ENCODE measurements at places on chromosomes 1 and 21. TPM values are rescaled to one million over a fixed set of nuclear protein-coding genes. Genes with fewer than 3 reads are reported as not detected.

- DNase-seq, result no peak
These were observed 15.5 kb upstream of the CELA3B start for GRCh38 chr1:21961337-21961736.

DNA sequence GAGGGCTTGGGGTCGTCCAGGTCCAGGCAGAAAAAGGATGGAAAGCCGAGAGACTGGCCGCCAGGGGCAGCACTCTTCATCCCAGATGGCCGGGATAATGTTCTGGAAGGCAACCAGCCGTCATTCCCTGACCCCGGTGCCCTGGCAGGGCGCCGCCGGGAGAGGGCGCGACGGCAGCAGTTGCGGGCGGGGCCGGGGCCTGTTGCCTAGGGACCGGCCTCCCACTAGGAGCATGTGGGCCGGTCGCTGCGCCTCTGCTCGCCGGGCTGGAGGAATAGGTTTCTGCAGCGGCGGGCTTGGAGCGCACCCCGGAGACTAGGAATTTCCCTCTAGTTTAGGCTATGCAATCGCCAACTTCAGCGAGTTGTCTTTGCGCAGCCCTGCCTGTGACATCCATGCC lies 11.0 kb downstream of the DMRTB1 start:
- DNase-seq, result no peak

GRCh38 chr1:117162816-117163215 lies 41.3 kb upstream of the TRIM45 start:
- DNase-seq, result no peak

DNA sequence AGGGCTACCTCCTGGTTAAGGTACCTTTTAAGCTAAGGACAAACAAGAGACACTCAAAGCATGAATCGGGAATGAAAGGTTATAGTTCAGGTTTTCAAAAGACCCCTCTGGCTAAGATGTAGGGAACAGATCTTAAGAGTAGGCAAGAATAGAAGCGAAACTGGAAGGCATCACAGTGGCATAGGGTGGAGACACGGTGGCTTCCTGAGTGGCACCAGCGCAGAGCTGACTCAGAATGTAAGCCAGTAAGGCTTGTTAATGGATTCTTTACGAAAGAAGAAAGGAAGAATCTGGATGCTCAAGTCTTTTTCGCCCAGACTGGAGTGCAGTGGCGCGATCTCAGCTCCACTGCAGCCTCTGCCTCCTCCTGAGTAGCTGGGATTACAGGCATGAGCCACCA lies 21.2 kb downstream of the PADI6 start:
- DNase-seq, result no peak

DNA sequence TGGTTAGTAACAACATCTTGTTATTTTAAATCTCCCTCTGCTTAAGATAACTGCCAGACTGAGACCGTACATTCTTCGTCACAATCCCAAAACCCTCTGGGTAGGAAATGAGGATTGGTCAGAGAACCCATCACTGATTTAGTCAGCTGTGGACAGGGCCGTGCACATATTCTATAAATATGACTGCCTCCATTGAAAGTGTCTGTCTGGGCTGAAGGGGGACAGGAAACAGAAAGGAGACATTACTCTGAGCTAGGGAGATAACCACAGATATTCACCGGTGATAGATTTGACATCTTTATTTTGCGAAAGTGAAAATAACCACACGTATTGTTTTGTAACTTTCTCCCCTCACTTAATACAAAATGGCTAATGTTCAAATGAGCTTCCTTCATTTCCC lies 36.9 kb upstream of the ST6GALNAC5 start:
- DNase-seq, result no peak

GRCh38 chr1:18100491-18101063 lies 7.0 kb upstream of the IGSF21 start:
- DNase-seq, result no peak

The CD84 gene
- total RNA-seq, result 37.0 TPM

Measured in activated naive CD4-positive, alpha-beta T cell treated with anti-CD3 and anti-CD28 coated beads, Interleukin-2, amount 50 U/mL, for 72 hours (primary cell).